ENCODE measurements at places on chromosomes 2 and 18. TPM values are rescaled to one million over a fixed set of nuclear protein-coding genes. Genes with fewer than 3 reads are reported as not detected.

The MYO1B gene
- polyA plus RNA-seq = 67.0 TPM

The CEBPZ gene
- polyA plus RNA-seq = 39.1 TPM

The SCN2A gene
- polyA plus RNA-seq = 55.0 TPM

The AQP12A gene
- not detected for polyA plus RNA-seq

The CNTNAP5 gene
- polyA plus RNA-seq = 19.3 TPM

The C2orf72 gene
- 37.7 TPM for polyA plus RNA-seq

The ST8SIA5 gene
- 0.93 TPM for polyA plus RNA-seq

The LYPD6B gene
- 7.7 TPM for polyA plus RNA-seq

The SLC9A4 gene
- 0.06 TPM for polyA plus RNA-seq

The DES gene
- not detected for polyA plus RNA-seq

The PCARE gene
- not detected for polyA plus RNA-seq

The TUBA3E gene
- polyA plus RNA-seq = not detected

The SFXN5 gene
- 5.8 TPM for polyA plus RNA-seq

The DSG4 gene
- not detected for polyA plus RNA-seq

The TMEM200C gene
- 8.2 TPM for polyA plus RNA-seq

The PROM2 gene
- polyA plus RNA-seq = 2.2 TPM

The GTF2A1L gene
- polyA plus RNA-seq = 0.51 TPM

The PASK gene
- polyA plus RNA-seq = 32.6 TPM

The ARHGEF33 gene
- 2.5 TPM for polyA plus RNA-seq

The LONRF2 gene
- 20.9 TPM for polyA plus RNA-seq

The CRYBA2 gene
- not detected for polyA plus RNA-seq

The OTOS gene
- polyA plus RNA-seq = not detected

The REG1A gene
- not detected for polyA plus RNA-seq

The SERPINB12 gene
- polyA plus RNA-seq = not detected

The PROC gene
- polyA plus RNA-seq = 0.33 TPM

The TWSG1 gene
- 14.0 TPM for polyA plus RNA-seq

The OSR1 gene
- polyA plus RNA-seq = not detected

The NOL4 gene
- 61.0 TPM for polyA plus RNA-seq

The EDAR gene
- not detected for polyA plus RNA-seq

The FNDC4 gene
- polyA plus RNA-seq = 101 TPM

The CAPN14 gene
- polyA plus RNA-seq = 3.0 TPM

The TCF23 gene
- not detected for polyA plus RNA-seq

The DSG3 gene
- polyA plus RNA-seq = not detected

The PRSS56 gene
- not detected for polyA plus RNA-seq

The NR4A2 gene
- polyA plus RNA-seq = 0.48 TPM

The TYW5 gene
- 15.8 TPM for polyA plus RNA-seq

The AGXT gene
- not detected for polyA plus RNA-seq

The MLPH gene
- polyA plus RNA-seq = not detected

The SPRED2 gene
- polyA plus RNA-seq = 5.4 TPM

The IL36RN gene
- polyA plus RNA-seq = not detected

All from neural cell (in vitro differentiated cells).